Stimulated activated CD4-positive, alpha-beta T cell treated with anti-CD3 and anti-CD28 coated beads, TNF-alpha, amount 100 ng/mL, for 4 hours (primary cell): ENCODE measurements at places on chromosomes 3 and 15.

- no peak for DNase-seq
Measured at GRCh38 chr15:96042734-96043224, 287.7 kb upstream of the NR2F2 start.

GRCh38 chr3:167839460-167840134, 104.1 kb downstream of the SERPINI1 start:
- DNase-seq = no peak

DNA sequence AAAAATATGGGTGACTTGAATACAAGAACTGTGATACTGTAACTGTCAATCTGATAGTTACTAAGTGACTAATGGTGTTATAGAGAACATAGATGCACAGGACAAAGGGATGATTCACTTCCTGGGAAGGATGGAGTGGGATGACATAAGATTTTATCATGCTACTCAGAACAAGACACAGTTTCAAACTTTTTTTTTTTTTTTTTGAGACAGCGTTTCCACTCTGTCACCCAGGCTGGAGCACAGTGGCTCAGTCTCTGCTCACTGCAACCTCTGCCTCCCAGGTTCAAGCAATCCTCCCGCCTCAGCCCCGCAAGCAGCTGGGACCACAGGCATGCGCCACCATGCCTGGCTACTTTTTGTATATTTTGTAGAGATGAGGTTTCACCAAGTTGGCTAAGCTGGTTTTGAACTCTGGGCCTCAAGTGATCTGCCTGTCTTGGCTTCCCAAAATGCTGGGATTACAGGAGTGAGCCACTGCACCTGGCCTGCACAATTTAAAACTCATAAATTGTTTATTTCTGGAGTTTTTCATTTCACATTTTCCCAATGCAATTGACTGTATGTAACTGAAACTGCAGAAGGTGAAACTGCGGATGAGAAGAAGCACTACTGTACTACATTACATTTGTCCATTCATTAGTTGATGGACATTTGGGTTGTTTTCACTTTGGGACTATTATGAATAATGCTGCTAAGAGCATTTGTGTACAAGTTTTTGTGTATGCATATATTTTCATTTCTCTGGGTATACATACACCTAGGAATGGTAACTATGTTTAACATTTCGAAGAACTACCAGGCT, 40.6 kb downstream of the ADIPOQ start:
- DNase-seq = peak; percentile 17

DNA sequence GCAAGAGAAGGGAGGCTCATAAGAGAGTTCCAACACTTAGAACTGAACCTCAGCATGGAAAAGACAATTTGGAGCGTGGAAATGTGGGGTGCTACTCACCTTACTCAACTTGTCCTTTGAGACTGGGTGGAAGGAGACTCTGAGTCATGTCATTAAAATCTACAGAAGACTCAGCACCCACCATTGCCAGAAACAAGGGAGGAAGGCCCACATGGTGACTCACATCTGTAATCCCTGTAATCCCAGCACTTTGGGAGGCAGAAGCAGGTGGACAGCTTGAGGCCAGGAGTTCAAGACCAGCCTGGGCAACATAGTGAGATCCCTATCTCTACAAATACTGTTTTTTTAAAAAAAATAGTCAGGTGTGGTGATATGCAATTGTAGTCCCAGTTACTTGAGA, 161.9 kb upstream of the UBE3A start:
- DNase-seq = no peak

GRCh38 chr15:63291507-63291906, 14.1 kb downstream of the APH1B start:
- DNase-seq = no peak

GRCh38 chr3:185943760-185944106, 5.9 kb upstream of the TRA2B start:
- no peak for DNase-seq

DNA sequence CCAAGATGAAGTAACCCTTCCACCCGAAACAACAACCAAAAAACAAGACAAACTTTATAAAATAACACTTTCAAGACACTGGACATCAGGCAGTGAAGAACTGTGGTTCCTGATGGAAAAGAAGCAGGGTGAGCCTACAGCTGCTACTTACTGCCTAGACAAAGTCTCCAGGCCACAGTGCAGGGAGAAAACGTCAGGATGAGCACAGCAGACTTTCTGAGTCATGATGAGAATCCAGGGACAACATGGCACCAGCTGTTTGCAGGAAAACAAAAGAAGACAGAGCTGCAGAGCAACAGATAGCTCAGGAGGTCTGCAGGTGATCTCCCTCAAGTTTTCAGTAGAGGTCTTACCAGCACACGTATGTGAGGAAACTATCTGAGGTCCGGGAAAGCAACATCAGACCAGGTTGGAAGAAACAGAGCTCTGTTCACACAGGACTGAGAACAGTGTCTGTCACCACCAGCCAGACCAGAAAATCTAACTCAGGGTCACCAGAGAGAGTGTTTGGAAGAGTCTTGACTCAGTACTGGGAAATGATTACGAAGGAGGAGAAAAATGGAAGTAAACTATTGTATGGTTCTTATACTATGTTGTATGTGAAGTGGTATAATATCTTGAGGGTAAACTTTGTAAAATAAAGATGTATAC, 108.9 kb downstream of the ANO10 start:
- no peak for DNase-seq

DNA sequence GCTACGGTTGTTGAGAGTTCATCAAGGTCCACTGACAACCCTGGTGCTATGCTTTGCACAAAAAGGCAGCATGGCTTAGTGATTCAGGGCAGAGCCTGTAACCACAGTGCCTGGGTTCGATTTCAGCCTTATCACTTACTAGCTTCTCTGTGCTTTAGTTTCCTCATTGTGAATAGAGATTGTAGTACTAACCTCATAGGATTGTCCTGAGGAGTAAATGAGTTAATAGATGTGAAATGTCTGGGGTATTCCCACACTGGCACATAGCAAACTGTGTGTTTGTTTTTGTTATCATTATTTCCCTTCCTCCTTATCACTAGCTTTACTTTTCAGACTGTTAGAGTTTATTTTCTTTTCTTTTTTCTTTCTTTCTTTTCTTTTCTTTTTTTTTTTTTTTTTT, 16.3 kb downstream of the CRTAP start:
- DNase-seq = no peak

DNA sequence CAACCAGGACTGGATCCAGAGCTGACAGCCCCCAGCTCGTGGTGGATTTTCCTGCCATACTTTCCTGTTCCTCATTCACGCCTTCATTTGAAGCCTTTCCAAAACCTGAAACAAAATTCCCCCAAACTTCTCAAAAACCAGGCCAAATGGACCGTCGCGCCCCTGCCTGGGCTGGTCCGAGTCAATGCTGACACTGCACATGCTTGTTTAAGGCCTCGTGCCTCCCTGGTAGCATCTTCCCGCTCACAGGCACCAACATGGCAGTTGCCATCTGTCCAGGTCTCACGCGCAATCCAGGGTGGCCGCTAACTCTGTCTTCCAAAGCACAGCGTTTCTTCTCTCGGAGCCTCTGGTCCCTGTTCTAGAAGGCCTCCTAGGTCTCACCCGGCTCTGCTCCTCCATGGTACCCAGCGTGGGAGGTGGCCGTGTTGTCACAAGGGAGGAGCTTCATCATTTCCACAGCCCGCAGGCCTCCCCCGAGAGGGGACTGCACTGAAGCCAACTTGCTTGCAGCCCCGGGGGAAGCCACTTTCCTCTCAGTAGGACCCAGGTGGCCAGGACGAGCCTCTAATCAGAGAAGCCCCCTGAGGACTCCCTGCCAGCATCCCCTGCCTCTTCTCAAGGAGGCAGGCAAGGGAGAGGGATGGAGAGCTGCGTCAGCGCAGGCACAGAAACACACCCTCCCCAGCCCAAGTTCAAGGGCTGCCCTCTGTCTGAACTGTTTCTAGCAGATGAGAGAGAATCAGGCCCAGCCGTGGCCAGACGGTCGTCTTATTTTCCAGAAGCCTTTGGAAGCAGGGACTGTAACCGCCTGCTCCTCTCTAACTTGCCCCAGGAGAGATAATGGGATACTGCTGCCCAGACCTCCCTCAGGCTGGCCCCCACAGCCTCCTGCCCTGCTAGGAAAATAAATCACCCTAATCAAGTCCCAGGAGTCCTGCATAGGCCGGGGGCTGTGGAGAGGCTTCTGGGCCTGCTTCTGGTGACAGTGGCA, 152.8 kb upstream of the TLE3 start:
- no peak for DNase-seq
